ENCODE measurements at places on chromosomes 4 and X.

GRCh38 chrX:129649268-129650182 lies 5.2 kb downstream of the APLN start:
- no peak overlapping the region for H3K27ac ChIP-seq
- no peaks in the 10 kb centered on the region for H3K36me3 ChIP-seq
- H3K27me3 ChIP-seq: peaks cover 49% of the 10 kb centered on the region
- peaks cover 21% of the 10 kb centered on the region for H3K4me1 ChIP-seq
- H3K4me3 ChIP-seq: no peak overlapping the region

- H3K4me1 ChIP-seq: peaks cover 8% of the 10 kb centered on the region
- no peak overlapping the region for H3K27ac ChIP-seq
- no peak overlapping the region for H3K4me3 ChIP-seq
- H3K36me3 ChIP-seq: peaks cover 6% of the 10 kb centered on the region
- peaks cover 1% of the 10 kb centered on the region for H3K27me3 ChIP-seq
Observed at GRCh38 chr4:74714611-74715130, 79.7 kb downstream of the BTC start.

DNA sequence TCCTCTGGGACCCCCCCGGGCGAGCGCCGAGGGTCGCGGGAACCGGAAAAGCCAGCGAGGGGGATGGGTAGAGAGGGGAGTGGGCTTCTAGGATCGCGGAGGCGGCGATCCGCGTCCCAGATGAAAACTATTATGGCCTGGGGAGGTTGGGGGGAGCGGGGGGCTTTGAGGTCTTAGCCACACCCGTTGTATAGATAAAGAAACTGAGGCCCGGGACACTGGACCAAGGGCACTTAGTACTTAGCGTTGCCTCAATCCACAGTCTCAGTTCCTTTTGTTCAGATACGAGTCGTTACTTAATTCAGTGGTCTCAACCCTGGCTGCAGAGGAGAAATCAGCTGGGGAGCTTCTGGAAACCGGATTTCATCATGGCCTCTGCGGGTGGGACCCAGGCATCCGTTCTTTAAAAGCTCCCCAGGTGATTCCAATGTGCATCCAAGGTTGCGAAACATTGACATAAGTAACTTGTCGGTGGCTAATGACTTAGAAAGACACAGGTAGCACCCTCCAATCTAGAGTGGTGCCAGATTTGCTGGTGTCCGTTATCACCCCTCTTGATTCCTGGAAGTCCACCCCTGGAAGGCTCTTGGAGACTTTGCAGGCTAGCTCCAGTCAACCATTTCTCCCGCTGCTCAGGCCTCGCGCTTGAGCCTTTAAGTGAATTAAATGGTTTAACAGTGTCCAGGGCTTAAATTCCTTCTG lies 90.7 kb downstream of the GEMIN8 start:
- peaks cover 41% of the 10 kb centered on the region for H3K4me1 ChIP-seq
- H3K27me3 ChIP-seq: peaks cover 4% of the 10 kb centered on the region
- H3K4me3 ChIP-seq: peak overlapping the region; percentile 79
- H3K27ac ChIP-seq: no peak overlapping the region
- peaks cover 4% of the 10 kb centered on the region for H3K36me3 ChIP-seq

- H3K4me3 ChIP-seq: no peak overlapping the region
- H3K36me3 ChIP-seq: peaks cover 18% of the 10 kb centered on the region
- DNase-seq: no peak
- no peaks in the 10 kb centered on the region for H3K4me1 ChIP-seq
- no peaks in the 10 kb centered on the region for H3K27me3 ChIP-seq
Observed at GRCh38 chr4:148196164-148196563, 246.1 kb downstream of the NR3C2 start.

GRCh38 chr4:186400676-186401075 lies 134.7 kb downstream of the F11 start:
- H3K4me1 ChIP-seq: peaks cover 7% of the 10 kb centered on the region

- no peak for DNase-seq
- H3K27me3 ChIP-seq: no peaks in the 10 kb centered on the region
- no peak overlapping the region for H3K4me3 ChIP-seq
- no peaks in the 10 kb centered on the region for H3K4me1 ChIP-seq
Observed at GRCh38 chr4:22179124-22179874, 230.7 kb upstream of the KCNIP4 start.

DNA sequence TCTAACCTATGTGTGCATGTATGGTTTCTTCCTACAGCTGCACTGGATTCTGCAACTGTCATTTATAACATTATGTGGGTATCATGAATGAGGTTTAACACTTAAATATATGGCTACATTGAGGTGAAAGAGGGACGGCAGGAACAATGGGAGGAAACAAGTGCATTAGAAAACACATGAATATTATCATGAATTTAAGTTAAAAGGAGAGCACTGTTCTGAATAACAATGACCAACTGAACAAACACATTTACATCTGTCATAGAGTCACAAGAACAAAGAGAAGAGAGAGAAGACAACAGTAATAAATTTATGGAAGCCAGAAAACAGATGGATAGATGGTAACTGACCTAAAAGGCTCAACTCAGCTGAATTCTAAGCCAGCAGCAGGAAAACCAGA lies 527.1 kb upstream of the DIPK2B start:
- no peak overlapping the region for H3K27ac ChIP-seq
- H3K4me1 ChIP-seq: no peaks in the 10 kb centered on the region
- no peak for DNase-seq
- no peak overlapping the region for H3K4me3 ChIP-seq
- peaks cover 2% of the 10 kb centered on the region for H3K27me3 ChIP-seq
- H3K36me3 ChIP-seq: no peaks in the 10 kb centered on the region

- peaks cover 85% of the 10 kb centered on the region for H3K4me1 ChIP-seq
- DNase-seq: no peak
- H3K27me3 ChIP-seq: no peaks in the 10 kb centered on the region
- H3K36me3 ChIP-seq: no peaks in the 10 kb centered on the region
- H3K27ac ChIP-seq: peak within 1 kb of the TSS; percentile 63
Observed at GRCh38 chrX:71106427-71106826, at the start of gene CXorf65. CXorf65 (minus strand) TSS chrX:71106740; CDS start chrX:71106556, 184 bp downstream.

GRCh38 chr4:21888195-21888976 lies 60.2 kb downstream of the KCNIP4 start:
- H3K4me1 ChIP-seq: no peaks in the 10 kb centered on the region
- no peaks in the 10 kb centered on the region for H3K36me3 ChIP-seq
- no peak overlapping the region for H3K4me3 ChIP-seq
- no peak for DNase-seq

GRCh38 chr4:48629458-48629857 lies 139.4 kb downstream of the ZAR1 start:
- H3K36me3 ChIP-seq: peaks cover 8% of the 10 kb centered on the region
- no peaks in the 10 kb centered on the region for H3K4me1 ChIP-seq
- no peak overlapping the region for H3K4me3 ChIP-seq
- no peak for DNase-seq

GRCh38 chr4:61440321-61440720 lies 240.2 kb downstream of the ADGRL3 start:
- no peak overlapping the region for H3K27ac ChIP-seq
- no peaks in the 10 kb centered on the region for H3K4me1 ChIP-seq
- H3K27me3 ChIP-seq: no peaks in the 10 kb centered on the region
- no peak overlapping the region for H3K4me3 ChIP-seq

- H3K4me3 ChIP-seq: no peak overlapping the region
- H3K36me3 ChIP-seq: no peaks in the 10 kb centered on the region
- peaks cover 9% of the 10 kb centered on the region for H3K27me3 ChIP-seq
- no peak for DNase-seq
Observed at GRCh38 chrX:38985375-38985774, 184.1 kb downstream of the MID1IP1 start.

DNA sequence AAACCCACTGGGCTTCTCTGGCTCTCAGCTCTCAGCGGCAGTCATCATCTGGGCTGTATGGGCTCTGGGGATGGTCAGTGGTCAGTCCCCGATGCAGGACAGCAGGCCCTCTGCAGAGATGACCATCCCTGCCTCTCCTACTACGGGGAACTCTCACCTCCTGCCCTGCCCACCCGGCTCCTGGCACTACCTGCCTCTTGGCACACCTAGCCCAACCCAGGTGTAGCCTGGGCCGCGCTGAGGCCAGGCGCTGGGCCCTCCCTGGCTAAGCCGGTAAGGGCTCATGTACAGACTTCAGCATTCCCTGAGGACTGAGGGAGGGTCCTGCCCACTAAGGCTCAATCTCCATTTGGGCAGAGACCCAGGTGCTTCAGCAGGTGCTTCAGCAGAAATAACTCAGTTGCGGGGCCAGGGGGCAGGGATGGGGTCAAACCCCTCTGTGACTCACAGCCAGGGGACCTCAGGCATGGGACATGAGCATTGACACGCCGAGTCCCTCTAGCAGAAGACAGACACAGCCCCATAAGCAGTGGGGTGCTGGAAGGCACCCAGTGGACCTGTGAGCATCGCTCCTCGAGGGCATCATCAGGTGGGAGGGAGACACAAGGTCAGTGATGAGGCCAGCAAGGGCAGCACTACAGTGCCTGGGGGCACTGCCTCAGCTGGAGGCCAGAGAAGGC lies 71.0 kb downstream of the ACOX3 start:
- H3K36me3 ChIP-seq: peaks cover 4% of the 10 kb centered on the region
- H3K4me3 ChIP-seq: no peak overlapping the region
- no peak for DNase-seq
- peaks cover 40% of the 10 kb centered on the region for H3K4me1 ChIP-seq
- H3K27ac ChIP-seq: no peak overlapping the region
- no peaks in the 10 kb centered on the region for H3K27me3 ChIP-seq

DNA sequence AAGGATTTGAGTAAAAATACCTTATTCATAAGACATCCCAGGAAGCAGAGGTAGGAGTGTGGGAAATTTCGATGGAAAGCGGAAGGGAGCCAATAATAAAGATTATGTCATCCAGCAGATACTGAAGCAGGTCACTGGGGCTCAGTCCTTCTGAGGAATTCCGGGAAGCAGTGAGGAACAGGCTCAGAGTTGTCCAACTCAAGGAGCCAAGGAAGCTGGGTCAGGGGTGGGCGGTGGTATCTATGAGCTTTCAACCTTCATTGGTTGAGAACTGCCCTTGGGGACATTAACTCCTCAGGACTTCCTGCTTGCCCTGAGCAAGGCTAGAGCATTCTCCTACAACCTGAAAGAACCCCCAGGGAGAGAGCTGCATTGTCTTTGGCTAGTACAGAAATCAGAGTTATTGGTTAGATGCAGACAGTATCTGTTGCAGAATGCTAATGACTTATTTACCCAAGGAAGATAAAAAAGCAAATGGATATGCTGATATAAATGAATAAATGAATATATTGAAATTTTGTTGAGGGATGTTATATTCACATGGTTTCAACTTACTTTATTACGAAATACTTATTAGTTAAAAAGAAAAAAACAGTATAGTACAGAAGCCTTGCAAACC lies 68.2 kb downstream of the DMP1 start:
- DNase-seq: no peak
- H3K27ac ChIP-seq: no peak overlapping the region
- peaks cover 3% of the 10 kb centered on the region for H3K27me3 ChIP-seq
- H3K4me1 ChIP-seq: no peaks in the 10 kb centered on the region
- H3K4me3 ChIP-seq: no peak overlapping the region

DNA sequence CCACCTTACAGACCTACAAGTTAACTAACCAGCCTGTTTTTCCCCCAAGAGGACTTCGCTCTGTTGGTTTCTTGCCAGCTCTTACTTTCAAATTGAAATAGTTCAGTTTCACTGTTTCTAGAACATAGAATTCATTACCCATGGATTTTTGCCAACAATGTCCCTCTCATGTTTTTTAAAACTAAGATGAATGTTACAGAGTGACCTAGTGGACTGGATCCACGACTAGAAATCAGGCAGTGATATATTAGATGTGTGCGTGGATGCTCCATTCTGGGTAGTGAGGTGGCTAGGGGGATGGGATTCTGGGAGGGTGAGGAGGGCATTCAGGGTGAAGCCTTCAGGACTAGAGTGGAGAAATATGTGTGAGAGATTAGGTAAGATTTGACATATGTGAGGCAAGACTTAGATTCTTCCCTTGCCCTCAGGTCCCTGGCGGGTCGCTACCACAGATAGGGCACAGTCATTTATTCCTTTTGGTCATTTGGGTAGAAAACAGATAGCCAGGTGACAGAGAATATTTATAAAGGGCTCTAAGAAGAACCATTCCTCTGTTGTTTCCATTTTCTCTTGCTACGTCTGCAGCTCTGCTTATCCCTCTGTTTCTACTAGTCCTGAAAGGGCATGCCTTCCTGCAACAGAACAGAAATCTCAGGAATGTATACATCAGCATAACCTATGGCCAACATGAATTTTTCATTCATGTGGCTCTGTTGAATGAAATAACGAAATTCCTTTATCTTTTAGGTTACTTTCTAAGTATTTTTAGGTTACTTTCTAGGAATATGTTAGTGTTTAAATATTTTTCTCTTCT lies 15.4 kb upstream of the JADE1 start:
- no peak overlapping the region for H3K27ac ChIP-seq
- DNase-seq: no peak
- peaks cover 4% of the 10 kb centered on the region for H3K4me1 ChIP-seq
- no peak overlapping the region for H3K4me3 ChIP-seq
- peaks cover 4% of the 10 kb centered on the region for H3K27me3 ChIP-seq
- no peaks in the 10 kb centered on the region for H3K36me3 ChIP-seq

GRCh38 chrX:101176439-101176838 lies 43.1 kb upstream of the DRP2 start:
- H3K4me1 ChIP-seq: no peaks in the 10 kb centered on the region
- no peak overlapping the region for H3K4me3 ChIP-seq
- no peaks in the 10 kb centered on the region for H3K27me3 ChIP-seq

GRCh38 chr4:2691952-2692435 lies 64.1 kb downstream of the TNIP2 start:
- no peak for DNase-seq
- H3K4me1 ChIP-seq: peaks cover 42% of the 10 kb centered on the region
- peaks cover 91% of the 10 kb centered on the region for H3K36me3 ChIP-seq

DNA sequence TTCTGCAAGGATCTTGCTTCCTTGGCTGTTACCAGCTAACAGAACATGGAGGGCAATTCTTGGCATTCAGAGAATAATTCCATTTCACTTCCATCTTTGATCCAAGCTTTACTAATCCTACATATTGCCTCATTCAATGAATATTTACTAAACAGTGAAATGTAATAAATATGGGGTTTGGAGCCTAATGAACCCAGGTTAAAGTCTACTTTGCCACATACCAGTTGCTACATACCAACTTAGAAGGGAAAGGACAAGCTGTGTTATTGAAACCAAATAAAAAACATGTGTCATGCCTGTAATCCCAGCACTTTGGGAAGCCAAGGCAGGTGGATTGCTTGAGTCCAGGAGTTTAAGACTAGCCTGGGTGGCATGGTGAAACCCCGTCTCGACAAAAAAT lies 265.6 kb downstream of the KLHL13 start:
- H3K4me3 ChIP-seq: no peak overlapping the region
- H3K27ac ChIP-seq: no peak overlapping the region
- DNase-seq: no peak
- no peaks in the 10 kb centered on the region for H3K4me1 ChIP-seq
- H3K36me3 ChIP-seq: no peaks in the 10 kb centered on the region

GRCh38 chr4:152309418-152309817 lies 226.5 kb downstream of the FBXW7 start:
- H3K27ac ChIP-seq: no peak overlapping the region
- no peak for DNase-seq
- no peak overlapping the region for H3K4me3 ChIP-seq

Measured in nephron progenitor cell (in vitro differentiated cells).